ENCODE measurements at places on chromosomes 7 and 10. TPM values are rescaled to one million over a fixed set of nuclear protein-coding genes. Genes with fewer than 3 reads are reported as not detected.
A peak's percentile ranks its signal among the peaks of the same experiment; 100 is the strongest.

GRCh38 chr10:34854147-34854601 is 39.1 kb upstream of the PARD3 start:
- peaks cover 10% of the 10 kb centered on the region for H3K4me1 ChIP-seq
- no peaks in the 10 kb centered on the region for H3K27me3 ChIP-seq
- DNase-seq, result peak; percentile 48
- H3K27ac ChIP-seq, result no peak overlapping the region
- no peaks in the 10 kb centered on the region for H3K36me3 ChIP-seq

- no peaks in the 10 kb centered on the region for H3K4me1 ChIP-seq
- H3K27ac ChIP-seq, result no peak overlapping the region
- H3K27me3 ChIP-seq, result no peaks in the 10 kb centered on the region
- no peak for DNase-seq
- H3K4me3 ChIP-seq, result no peak overlapping the region
These were observed 14.7 kb downstream of the NEUROG3 start for GRCh38 chr10:69558559-69558958.

GRCh38 chr7:142488842-142489241 is 231.0 kb upstream of the PRSS58 start:
- H3K27ac ChIP-seq, result peak overlapping the region; percentile 64
- H3K4me1 ChIP-seq, result no peaks in the 10 kb centered on the region
- no peaks in the 10 kb centered on the region for H3K36me3 ChIP-seq
- no peak overlapping the region for H3K4me3 ChIP-seq

GRCh38 chr7:69882269-69882668 is 284.0 kb downstream of the AUTS2 start:
- no peak for DNase-seq
- no peaks in the 10 kb centered on the region for H3K27me3 ChIP-seq
- no peaks in the 10 kb centered on the region for H3K36me3 ChIP-seq
- H3K4me3 ChIP-seq, result no peak overlapping the region

- H3K27ac ChIP-seq, result no peak overlapping the region
- DNase-seq, result no peak
- no peak overlapping the region for H3K4me3 ChIP-seq
- no peaks in the 10 kb centered on the region for H3K36me3 ChIP-seq
- H3K27me3 ChIP-seq, result no peaks in the 10 kb centered on the region
These were observed 439.8 kb upstream of the ZMIZ1 start for GRCh38 chr10:78628976-78629375.

- peak overlapping the region; percentile 62 for H3K27ac ChIP-seq
- no peaks in the 10 kb centered on the region for H3K36me3 ChIP-seq
- no peak for DNase-seq
- no peaks in the 10 kb centered on the region for H3K27me3 ChIP-seq
- peaks cover 29% of the 10 kb centered on the region for H3K4me1 ChIP-seq
These were observed 78.2 kb upstream of the STEAP1B start for GRCh38 chr7:22578007-22578733.

DNA sequence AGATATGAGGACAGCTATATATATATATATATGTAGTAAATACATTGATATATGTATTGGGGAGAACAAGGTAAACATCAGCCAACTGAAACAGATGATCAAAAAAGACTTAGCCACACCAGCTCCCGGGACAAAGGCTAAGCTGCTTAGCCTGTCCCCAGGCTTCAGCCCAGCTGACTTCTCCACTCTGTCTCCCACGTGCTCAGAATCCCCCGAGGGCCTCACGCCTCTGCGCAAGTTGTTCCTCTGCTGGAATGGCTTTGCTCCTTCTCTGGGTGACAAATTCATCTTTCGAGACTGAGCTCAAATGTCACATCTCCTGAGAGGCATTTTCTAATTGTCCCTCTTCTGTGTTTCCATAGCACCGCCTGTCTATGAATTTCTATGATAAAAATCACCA is 8.6 kb upstream of the INSIG1 start:
- no peaks in the 10 kb centered on the region for H3K36me3 ChIP-seq
- no peaks in the 10 kb centered on the region for H3K4me1 ChIP-seq
- no peak for DNase-seq
- H3K27ac ChIP-seq, result no peak overlapping the region
- H3K27me3 ChIP-seq, result no peaks in the 10 kb centered on the region

DNA sequence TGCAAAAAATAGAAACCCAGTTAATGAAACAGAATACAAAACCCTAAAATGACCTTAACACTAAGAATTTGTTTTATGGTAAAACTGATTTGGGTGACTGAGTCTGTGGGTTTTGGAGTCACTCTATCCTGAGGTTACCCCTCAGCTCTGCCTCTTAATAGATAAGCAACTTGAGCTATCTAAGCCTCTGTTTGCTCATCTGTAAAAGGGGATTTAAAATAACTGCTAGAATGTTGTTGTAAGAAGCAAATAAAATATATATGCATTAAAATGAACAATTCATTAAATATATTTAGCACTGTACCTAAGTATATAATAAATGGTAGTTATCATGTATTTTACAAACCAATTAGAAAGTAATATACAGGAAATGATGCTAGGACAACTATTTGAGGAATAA is 115.4 kb downstream of the CABCOCO1 start:
- peaks cover 3% of the 10 kb centered on the region for H3K4me1 ChIP-seq
- H3K4me3 ChIP-seq, result no peak overlapping the region
- no peaks in the 10 kb centered on the region for H3K27me3 ChIP-seq

DNA sequence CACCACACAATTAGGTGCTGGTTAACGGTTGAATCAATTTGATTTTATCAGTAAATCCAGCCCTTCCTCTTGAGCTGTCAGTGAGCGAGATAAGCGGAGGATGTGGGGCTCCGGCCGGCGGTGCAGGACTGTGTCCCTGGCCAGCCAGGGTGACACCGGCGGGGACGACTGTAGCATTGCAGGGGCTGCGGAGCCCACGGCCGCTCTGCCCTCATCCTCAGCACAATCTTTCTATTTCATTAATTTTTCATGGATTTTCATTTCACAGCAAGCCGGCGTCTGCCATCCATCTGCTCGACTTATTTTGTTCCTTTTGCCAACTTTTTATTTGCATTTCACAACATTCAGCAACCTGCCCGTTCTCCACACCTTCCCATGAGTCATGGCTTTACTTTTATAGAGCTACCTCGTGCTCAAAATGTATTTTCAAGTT is 4.7 kb downstream of the ADARB2 start:
- H3K27ac ChIP-seq, result no peak overlapping the region
- H3K4me1 ChIP-seq, result no peaks in the 10 kb centered on the region
- H3K27me3 ChIP-seq, result no peaks in the 10 kb centered on the region
- H3K36me3 ChIP-seq, result no peaks in the 10 kb centered on the region
- DNase-seq, result no peak
- H3K4me3 ChIP-seq, result no peak overlapping the region

DNA sequence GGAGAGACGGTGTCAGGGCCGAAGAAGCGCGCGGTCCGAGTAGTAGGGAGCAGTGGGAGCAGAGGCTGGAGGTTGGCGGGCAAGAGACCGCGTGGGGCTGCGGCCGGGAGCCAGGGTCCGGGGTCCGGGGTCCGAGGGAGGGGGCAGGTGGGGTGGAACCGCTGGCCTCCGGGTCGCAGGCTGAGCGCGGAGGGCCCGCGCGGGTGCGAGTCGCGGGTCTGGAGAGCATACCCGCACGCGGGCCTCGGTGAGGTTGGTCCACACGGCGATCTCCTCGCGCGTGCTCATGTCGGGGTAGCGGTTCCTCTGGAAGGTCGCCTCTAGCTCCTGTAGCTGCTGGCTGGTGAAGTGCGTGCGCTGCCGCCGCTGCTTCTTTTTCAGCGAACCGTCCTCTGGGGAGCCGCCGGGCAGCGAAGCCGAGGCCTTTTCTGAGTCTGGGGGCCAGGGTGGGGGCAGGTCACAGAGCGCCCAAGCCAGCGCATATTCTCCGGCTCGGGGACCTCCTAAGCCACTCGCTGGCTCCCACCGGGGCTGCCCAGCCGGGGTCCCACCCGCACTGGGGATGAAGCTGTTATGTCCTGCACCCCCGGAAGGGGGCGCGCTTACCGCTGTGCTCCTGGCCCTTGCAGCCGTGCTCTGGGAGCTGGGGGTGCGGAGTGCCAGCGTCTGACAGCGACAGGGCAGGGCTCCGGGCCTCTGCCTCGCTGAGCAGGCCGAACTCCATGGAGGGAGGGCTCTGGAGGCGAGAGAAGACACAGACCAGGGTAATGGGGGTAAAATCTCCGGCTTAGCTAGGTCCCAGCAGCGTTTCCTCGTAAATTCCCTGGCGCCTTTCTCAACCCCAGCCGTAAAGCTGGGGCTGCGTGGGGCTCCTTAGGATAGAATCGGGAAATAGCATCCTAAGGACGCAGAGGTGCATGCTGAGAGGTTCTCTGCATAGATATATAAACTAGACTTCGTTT is 5.5 kb downstream of the ELOVL3 start:
- H3K27me3 ChIP-seq, result peaks cover 7% of the 10 kb centered on the region
- H3K36me3 ChIP-seq, result no peaks in the 10 kb centered on the region

HBP1 gene
- 182 TPM for total RNA-seq

CNPY1 gene
- not detected for total RNA-seq

GLCCI1 gene
- total RNA-seq, result 115 TPM

MKX gene
- 1.1 TPM for total RNA-seq

AKR1C1 gene
- total RNA-seq, result 73.8 TPM

GPR141 gene
- total RNA-seq, result not detected

TWIST1 gene
- 4.7 TPM for total RNA-seq
